ENCODE measurements at places on chromosomes 16 and 17.
A peak's percentile ranks its signal among the peaks of the same experiment; 100 is the strongest.

GRCh38 chr17:41962768-41963434 lies 3.7 kb upstream of the CNP start:
- H3K4me3 ChIP-seq = no peak overlapping the region
- peak; percentile 59 for DNase-seq
- H3K36me3 ChIP-seq = peaks cover under 1% of the 10 kb centered on the region

DNA sequence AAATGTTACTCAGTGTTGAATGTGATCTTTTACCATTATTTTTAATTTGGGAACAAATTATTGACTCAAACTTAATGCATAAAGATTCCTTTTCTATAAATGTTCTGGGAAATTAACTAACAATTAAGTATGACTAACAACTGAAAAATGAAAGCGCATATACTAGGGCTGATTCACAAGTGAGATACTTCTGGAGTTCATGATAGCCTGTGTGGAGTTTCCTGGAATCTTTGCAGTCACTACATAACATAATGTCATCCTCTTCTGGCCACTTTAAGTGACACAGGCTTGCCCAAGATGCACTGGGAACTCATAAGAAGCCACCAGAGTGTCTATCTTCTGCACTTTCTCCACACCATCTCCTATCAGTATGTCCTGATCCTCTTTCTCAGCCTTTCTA lies 450.3 kb upstream of the CDH11 start:
- no peaks in the 10 kb centered on the region for H3K36me3 ChIP-seq
- no peaks in the 10 kb centered on the region for H3K4me1 ChIP-seq
- no peak overlapping the region for H3K27ac ChIP-seq
- no peaks in the 10 kb centered on the region for H3K27me3 ChIP-seq

- H3K4me3 ChIP-seq = no peak overlapping the region
- no peaks in the 10 kb centered on the region for H3K27me3 ChIP-seq
- H3K36me3 ChIP-seq = no peaks in the 10 kb centered on the region
- no peak overlapping the region for H3K27ac ChIP-seq
- no peaks in the 10 kb centered on the region for H3K4me1 ChIP-seq
- DNase-seq = no peak
Measured at GRCh38 chr17:28033972-28034714, 8.3 kb upstream of the NLK start.

GRCh38 chr16:75457485-75458021 lies 6.9 kb downstream of the TMEM170A start:
- no peak overlapping the region for H3K4me3 ChIP-seq
- H3K27me3 ChIP-seq = no peaks in the 10 kb centered on the region
- no peak for DNase-seq
- peaks cover 24% of the 10 kb centered on the region for H3K4me1 ChIP-seq

- no peak overlapping the region for H3K27ac ChIP-seq
- H3K4me3 ChIP-seq = no peak overlapping the region
- H3K4me1 ChIP-seq = peaks cover 6% of the 10 kb centered on the region
- H3K27me3 ChIP-seq = peaks cover 23% of the 10 kb centered on the region
- no peak for DNase-seq
- H3K36me3 ChIP-seq = no peaks in the 10 kb centered on the region
Measured at GRCh38 chr17:61456061-61456681, 3.9 kb downstream of the TBX4 start.

GRCh38 chr16:87579691-87580090 lies 22.6 kb upstream of the JPH3 start:
- H3K27me3 ChIP-seq = no peaks in the 10 kb centered on the region
- no peak overlapping the region for H3K27ac ChIP-seq
- H3K4me1 ChIP-seq = no peaks in the 10 kb centered on the region
- no peaks in the 10 kb centered on the region for H3K36me3 ChIP-seq
- DNase-seq = no peak

DNA sequence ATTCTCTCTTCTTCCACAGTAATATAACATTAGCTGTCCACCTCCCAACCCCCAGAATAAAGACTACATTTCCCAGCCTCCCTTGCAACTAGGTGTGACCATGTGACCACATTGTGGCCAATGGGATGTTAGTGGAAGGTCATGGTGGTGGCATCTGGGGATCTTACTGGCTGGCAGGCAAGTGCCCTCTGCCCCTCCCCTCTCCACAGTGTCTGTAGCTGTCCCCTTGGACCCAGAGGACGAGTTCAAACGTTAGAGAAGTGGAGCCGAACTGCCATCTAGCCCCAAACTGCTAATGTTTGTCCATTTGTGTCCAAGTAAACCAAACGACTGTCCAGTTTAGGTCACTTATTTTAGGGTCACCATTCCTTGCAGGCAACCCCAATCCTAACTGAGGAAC lies 26.6 kb upstream of the KCNG4 start:
- H3K27ac ChIP-seq = no peak overlapping the region
- no peaks in the 10 kb centered on the region for H3K4me1 ChIP-seq
- no peaks in the 10 kb centered on the region for H3K36me3 ChIP-seq
- no peak overlapping the region for H3K4me3 ChIP-seq
- DNase-seq = peak; percentile 13

All from naive thymus-derived CD4-positive, alpha-beta T cell (primary cell).